ENCODE measurements at places on chromosomes 6 and 20.

- no peak for DNase-seq
Measured at GRCh38 chr6:68080074-68080473, 555.0 kb upstream of the ADGRB3 start.

- no peak for DNase-seq
Measured at GRCh38 chr6:89458704-89459103, 25.8 kb downstream of the ANKRD6 start.

DNA sequence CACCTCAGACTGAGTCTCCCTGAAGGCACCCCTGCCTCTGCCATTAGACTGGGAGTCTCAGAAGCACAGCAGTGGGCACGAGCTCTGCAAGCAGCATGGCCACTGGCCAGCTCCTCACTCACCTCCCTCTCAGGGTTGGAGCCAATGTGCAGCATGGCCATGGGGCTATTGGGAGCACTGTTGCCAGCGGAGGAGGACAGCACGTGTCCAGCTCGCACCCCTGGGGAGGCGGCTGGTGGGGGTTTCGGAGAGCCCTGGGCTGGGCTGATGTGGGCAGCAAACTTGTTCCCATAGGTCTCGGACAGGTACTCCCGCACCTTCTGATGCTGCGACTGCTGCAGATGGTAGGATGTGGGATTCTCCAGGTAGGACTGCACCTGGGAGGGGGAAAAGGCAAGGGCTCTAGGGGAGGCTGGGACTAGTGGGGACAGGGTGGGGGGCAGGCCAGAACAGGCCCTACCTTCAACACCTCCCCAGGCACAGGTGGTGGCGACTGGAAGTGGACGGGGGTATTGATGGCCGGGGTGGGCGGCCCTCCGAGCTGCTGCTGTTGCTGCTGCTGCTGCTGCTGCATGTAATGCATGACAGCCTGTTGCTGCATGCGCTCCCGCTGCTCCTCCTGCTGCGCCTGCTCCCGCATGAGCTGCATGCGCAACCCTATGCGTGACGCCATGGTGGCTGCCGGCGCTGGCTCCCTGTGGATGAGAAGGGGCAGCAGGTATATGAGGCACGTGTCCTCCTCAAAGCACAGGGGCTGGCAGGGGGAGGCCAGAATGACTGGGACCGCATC lies 44.7 kb downstream of the TFEB start:
- no peak for DNase-seq

DNA sequence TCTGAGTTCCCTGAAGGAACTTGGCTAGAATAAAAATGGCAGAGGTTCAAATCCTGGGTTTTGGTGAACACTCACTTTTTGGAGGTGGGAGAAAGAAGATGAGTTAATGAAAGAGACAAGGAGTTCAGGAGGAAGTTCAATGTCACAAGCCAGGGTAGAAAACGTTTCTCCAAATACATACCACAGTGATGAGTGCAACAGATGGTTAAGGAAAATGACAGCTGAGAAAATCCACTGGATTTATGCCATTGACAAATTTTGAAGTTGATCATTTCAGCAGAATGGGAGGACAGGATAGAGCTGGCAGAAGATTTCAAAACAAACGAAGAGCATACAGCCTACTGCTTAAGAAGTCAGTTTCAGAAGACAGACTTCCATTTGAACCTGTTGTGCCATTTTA lies 122.7 kb downstream of the GFRAL start:
- DNase-seq: peak; percentile 3

- peak; percentile 68 for DNase-seq
Measured at GRCh38 chr20:561437-562231, 18.0 kb upstream of the CSNK2A1 start.

GRCh38 chr20:51972056-51972455 lies 169.7 kb upstream of the SALL4 start:
- no peak for DNase-seq

DNA sequence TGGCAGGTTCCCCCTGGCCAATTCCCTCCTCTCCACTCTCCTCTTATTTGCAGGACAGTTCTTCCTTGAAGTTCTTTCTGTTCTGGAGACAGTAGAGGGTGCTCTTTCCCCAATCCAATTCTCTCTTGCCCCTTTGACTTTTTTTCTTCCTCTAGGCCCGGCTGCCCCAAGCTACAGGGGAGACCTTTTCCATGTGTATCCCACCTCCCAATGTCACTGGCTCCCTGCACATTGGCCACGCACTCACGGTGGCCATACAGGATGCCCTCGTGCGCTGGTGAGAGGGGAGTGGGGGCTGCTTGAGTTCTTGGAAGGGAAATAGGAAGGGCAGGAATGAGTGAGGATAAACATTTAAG lies 1.5 kb downstream of the VARS2 start:
- peak; percentile 75 for DNase-seq
